ENCODE measurements at places on chromosomes 6 and 20.

- peak; percentile 36 for DNase-seq
Measured at GRCh38 chr6:169881976-169882375, 130.6 kb downstream of the ERMARD start.

DNA sequence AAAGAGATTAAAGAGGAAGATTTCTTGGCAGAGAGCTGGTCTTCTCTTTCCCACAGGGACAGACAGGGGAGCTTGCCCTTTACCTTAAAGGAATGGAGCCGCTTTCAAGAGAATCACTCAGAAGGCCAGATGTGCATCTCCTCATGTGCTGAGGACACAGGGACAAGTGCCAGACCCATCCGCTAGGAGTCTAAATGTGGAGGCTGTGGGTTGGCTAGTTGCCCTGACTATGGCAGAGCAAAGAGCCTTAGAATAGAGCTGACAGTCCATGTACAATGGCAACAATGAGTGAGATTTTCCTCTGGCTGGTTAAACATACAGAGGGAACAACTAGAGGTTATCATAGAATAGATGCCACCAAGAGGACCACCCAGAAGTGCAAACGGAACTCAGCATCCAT is 7.3 kb upstream of the DOK5 start:
- DNase-seq, result no peak

- no peak for DNase-seq
Measured at GRCh38 chr6:119497988-119498727, 148.6 kb upstream of the MAN1A1 start.

DNA sequence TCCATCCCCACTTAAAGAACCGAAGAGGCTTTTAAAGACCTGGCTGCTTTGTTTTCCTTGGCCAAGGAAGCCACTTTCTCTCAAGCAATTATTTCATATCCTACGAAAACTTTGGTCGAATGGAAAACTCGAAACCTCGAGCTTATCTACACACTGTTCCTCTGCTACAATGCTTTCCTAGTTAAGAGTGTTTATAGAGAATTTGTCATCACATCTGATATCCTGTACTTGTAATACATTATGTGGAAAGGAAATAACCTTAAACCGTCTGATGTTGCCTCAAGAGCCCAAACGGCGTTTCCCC is 28.1 kb downstream of the TFAP2B start:
- DNase-seq, result no peak

- no peak for DNase-seq
Measured at GRCh38 chr6:98797217-98797994, 37.0 kb upstream of the POU3F2 start.

- DNase-seq, result no peak
Measured at GRCh38 chr20:53672484-53673129, 79.0 kb upstream of the ZNF217 start.
